ENCODE measurements at places on chromosomes 2 and 18. TPM values are rescaled to one million over a fixed set of nuclear protein-coding genes. Genes with fewer than 3 reads are reported as not detected.

The TRIM54 gene
- total RNA-seq: not detected

The TXNDC2 gene
- not detected for total RNA-seq

The SLC20A1 gene
- 48.3 TPM for total RNA-seq

The SLC9A4 gene
- total RNA-seq: not detected

The TUBA4B gene
- total RNA-seq: not detected

The LIMS3 gene
- 0.61 TPM for total RNA-seq

The ATOH8 gene
- total RNA-seq: 16.4 TPM

The FOXD4L1 gene
- not detected for total RNA-seq

The CHRNG gene
- total RNA-seq: not detected

The MEIS1 gene
- total RNA-seq: 4.2 TPM

The TMEM247 gene
- total RNA-seq: not detected

DNA sequence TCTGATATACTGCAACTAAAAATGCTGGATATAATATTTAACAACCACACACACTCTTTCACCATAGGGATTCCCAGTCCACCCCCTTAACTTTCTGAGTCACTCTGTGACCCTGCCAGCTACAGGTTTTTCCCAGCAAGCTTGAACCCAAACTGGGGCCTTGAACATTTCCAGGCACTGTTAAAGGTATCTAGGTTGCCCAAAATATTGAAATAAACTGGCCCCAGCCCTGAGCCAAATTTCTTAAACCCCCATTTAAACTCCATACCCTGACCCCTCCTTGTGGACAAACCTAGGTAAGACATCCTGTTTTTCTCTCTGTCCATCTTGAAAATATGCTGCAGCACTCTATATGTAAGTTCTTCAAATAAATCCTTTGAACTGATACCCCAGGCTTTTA is 19.7 kb upstream of the DCTN1 start:
- no peaks in the 10 kb centered on the region for H3K4me1 ChIP-seq
- no peaks in the 10 kb centered on the region for H3K36me3 ChIP-seq
- no peaks in the 10 kb centered on the region for H3K27me3 ChIP-seq
- H3K27ac ChIP-seq: no peak overlapping the region

DNA sequence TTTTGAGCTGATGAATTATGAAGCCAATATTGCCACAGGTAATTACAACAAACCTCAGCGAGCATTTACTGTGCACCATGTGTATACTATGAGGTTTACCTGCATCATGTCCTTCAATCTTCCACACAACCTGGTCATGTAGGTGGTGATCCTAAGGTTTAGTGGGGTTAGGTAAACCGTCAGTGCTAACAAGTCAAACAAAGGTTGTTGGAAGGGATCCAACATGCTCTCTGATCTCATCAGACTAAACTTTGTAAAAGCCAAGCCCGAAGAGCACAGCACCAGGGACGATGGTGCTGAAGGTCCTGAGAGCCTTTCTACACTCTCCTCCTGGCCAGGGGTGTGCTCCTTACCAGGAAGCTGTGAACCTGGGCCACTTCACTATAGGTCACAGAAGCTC is 29.4 kb downstream of the SH3YL1 start:
- H3K4me1 ChIP-seq: peaks cover 6% of the 10 kb centered on the region
- no peak overlapping the region for H3K4me3 ChIP-seq
- H3K27me3 ChIP-seq: no peaks in the 10 kb centered on the region

DNA sequence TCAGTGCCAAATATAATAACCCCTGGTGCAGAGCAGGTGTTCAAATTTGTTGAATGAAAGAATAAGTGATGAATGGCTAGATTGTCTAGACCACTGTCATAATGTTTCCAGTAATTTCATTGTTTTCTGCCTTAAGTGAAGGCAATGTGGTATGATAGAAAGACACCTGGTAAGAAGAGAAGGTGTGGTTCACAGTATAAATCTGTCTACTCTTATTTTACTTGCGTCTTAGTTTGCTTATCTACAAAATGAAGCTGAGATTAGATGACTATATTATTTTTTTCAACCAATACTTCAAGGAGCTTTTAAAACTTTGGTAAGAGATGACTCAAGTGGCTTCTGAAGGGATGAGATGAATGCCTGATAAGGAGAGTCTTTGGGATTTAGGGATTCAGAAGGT is 788.4 kb downstream of the EPHA4 start:
- H3K27ac ChIP-seq: no peak overlapping the region
- H3K4me3 ChIP-seq: no peak overlapping the region
- H3K4me1 ChIP-seq: peaks cover 5% of the 10 kb centered on the region
- no peak for DNase-seq

GRCh38 chr2:50952596-50952995 is 79.3 kb downstream of the NRXN1 start:
- no peaks in the 10 kb centered on the region for H3K36me3 ChIP-seq
- H3K27ac ChIP-seq: no peak overlapping the region
- no peaks in the 10 kb centered on the region for H3K27me3 ChIP-seq

DNA sequence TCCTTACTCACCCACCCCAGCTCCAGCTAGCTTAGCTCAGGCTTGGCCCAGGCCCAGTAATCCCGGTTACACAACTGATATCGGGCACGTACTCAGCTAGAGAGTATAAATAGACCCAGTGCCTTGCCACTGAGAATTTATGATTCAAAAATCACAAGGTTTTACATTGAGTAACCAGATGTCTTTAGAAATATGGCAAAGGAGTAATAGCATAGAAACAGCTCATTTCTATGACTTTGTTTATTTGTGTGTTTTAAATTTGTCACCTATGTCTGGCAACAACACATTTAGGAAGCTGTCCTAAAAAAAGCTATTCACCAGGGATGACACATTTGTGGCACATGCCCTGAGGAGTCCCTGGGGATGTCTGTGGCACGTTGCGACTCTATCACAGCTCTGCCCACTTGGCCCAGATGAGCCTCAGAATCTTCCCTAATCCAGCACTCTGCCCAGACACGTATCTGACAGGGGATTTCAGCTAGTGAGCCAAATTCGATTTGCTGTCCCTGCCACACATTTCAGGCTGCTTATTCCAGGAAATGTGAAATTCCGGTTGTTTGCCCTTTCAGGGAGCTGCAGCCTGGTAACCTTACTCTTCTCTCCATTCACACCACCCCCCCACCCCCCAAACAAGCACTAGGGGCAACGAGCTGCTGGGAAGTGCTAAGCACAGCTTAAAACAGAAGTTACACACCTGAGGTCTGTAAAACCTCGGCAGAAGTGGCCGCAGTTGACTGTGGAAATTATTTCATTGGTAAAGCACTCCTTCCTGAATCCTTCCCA is 85.4 kb upstream of the ZCCHC2 start:
- no peak overlapping the region for H3K27ac ChIP-seq
- peaks cover 8% of the 10 kb centered on the region for H3K27me3 ChIP-seq
- no peak overlapping the region for H3K4me3 ChIP-seq
- H3K4me1 ChIP-seq: no peaks in the 10 kb centered on the region

GRCh38 chr2:192228685-192229084 is 34.0 kb upstream of the TMEFF2 start:
- no peaks in the 10 kb centered on the region for H3K4me1 ChIP-seq
- H3K27ac ChIP-seq: no peak overlapping the region
- H3K36me3 ChIP-seq: no peaks in the 10 kb centered on the region
- no peak overlapping the region for H3K4me3 ChIP-seq
- 0 out of 2 replicates have a peak, but pooled peaks cover 5% of the 10 kb centered on the region for H3K27me3 ChIP-seq
- DNase-seq: no peak

DNA sequence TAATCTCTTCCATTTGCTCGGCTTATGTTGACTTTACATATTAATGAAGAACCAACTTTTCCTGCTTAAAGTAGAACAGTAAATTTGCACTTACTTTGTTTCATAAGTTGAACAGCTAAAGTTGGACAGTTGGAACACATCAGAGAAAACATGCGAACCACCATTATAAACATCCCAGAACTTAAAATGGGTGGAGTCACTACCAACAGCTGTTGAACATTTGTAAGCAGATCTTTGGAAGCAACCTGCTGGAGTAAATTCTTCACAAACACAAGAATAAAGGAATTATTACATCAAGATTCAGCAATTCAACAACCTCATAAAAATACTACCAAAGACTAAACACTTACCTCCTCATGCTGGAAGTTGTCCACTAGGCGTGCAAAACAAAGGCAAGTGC is 96.4 kb upstream of the DNER start:
- H3K4me3 ChIP-seq: no peak overlapping the region
- H3K36me3 ChIP-seq: peaks cover 85% of the 10 kb centered on the region
- no peaks in the 10 kb centered on the region for H3K27me3 ChIP-seq
- H3K4me1 ChIP-seq: peaks cover 2% of the 10 kb centered on the region

GRCh38 chr2:205011031-205011430 is 465.8 kb downstream of the PARD3B start:
- DNase-seq: no peak
- H3K27ac ChIP-seq: no peak overlapping the region
- no peaks in the 10 kb centered on the region for H3K36me3 ChIP-seq
- H3K27me3 ChIP-seq: no peaks in the 10 kb centered on the region
- H3K4me3 ChIP-seq: no peak overlapping the region

- no peak overlapping the region for H3K27ac ChIP-seq
- no peaks in the 10 kb centered on the region for H3K27me3 ChIP-seq
- no peaks in the 10 kb centered on the region for H3K36me3 ChIP-seq
- DNase-seq: no peak
- no peak overlapping the region for H3K4me3 ChIP-seq
Measured at GRCh38 chr2:207812726-207813080, 43.0 kb upstream of the FZD5 start.

DNA sequence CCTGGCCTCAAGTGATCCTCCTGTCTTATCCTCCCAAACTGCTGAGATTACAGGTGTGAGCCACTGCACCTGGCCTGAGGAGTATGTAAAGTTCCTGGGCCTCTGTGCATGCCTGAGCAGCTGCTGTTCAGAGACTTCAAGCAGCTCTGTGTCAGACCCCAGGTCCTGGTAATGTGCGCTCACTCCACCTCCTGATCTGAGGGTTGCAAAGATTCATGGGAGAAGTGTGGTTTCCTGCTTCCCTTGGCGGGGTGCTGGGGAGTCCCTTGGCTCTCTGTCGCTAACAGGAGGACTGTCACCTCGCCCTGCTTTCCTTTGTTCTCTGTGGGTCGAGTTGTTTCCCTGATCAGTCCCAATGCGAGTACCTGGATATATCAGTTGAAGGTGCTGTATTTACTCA is 8.6 kb upstream of the IL36A start:
- DNase-seq: no peak
- H3K36me3 ChIP-seq: no peaks in the 10 kb centered on the region
- H3K27ac ChIP-seq: no peak overlapping the region
- H3K4me3 ChIP-seq: no peak overlapping the region
- no peaks in the 10 kb centered on the region for H3K27me3 ChIP-seq

- no peaks in the 10 kb centered on the region for H3K4me1 ChIP-seq
- DNase-seq: no peak
- H3K4me3 ChIP-seq: no peak overlapping the region
Measured at GRCh38 chr2:206225435-206226232, 48.8 kb upstream of the ZDBF2 start.

DNA sequence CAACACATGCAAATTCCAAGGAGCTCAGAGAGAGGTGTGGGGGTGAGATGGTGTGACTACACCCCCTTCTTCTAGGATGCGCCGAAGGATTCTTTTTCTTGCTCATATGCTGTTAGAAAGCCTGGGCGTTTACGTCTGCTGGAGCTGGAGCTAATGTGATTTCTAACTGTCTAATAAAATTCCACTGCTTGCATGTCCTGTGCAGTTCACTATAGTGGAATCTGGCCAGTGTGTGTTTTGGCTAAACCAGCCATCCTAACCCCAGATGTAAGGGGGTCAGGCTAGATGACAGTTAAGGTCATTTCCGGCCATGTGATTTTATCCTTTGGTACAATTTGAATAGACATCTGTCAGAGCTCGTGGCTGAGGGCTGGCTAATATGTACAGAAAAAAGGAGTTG is 194.1 kb downstream of the PRKCE start:
- no peaks in the 10 kb centered on the region for H3K4me1 ChIP-seq
- no peak overlapping the region for H3K27ac ChIP-seq
- DNase-seq: no peak
- H3K36me3 ChIP-seq: no peaks in the 10 kb centered on the region
- no peak overlapping the region for H3K4me3 ChIP-seq
- no peaks in the 10 kb centered on the region for H3K27me3 ChIP-seq

GRCh38 chr2:159900343-159900742 is 102.3 kb upstream of the CD302 start:
- H3K36me3 ChIP-seq: no peaks in the 10 kb centered on the region
- peaks cover 19% of the 10 kb centered on the region for H3K27me3 ChIP-seq
- no peak for DNase-seq
- no peak overlapping the region for H3K27ac ChIP-seq
- no peaks in the 10 kb centered on the region for H3K4me1 ChIP-seq

GRCh38 chr2:63589148-63589958 is 590 bp downstream of the MDH1 start:
- H3K4me1 ChIP-seq: peaks cover 21% of the 10 kb centered on the region
- DNase-seq: no peak
- no peaks in the 10 kb centered on the region for H3K27me3 ChIP-seq
- no peak overlapping the region for H3K27ac ChIP-seq
- peaks cover 17% of the 10 kb centered on the region for H3K36me3 ChIP-seq

DNA sequence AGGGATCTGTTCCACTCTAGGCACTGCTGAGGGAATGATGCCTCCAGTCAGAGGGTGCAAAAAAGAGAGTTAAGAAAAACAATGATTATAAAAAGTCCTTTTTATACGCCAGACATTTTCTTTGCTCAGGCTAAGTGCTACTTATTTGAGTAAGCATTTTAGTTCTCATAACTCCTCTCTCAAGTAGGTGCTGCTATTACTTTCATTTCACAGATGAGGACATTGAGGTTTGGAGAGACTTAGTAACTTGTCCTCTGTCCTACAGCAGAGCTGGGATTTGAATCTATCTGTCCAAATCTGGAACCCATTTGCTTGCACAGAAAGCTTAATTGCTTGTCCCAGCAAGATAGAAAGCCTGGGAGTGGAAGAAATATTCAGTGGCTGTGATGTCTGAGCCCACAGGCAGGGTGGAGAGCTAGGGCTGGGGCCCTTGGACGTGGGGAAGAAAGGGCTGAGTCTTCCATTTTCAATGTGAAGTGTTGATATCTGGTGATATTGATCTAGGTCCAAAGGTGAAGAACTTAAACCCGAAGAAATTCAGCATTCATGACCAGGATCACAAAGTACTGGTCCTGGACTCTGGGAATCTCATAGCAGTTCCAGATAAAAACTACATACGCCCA is 5.8 kb downstream of the IL37 start:
- DNase-seq: no peak
- peaks cover 3% of the 10 kb centered on the region for H3K4me1 ChIP-seq
- H3K36me3 ChIP-seq: no peaks in the 10 kb centered on the region
- H3K4me3 ChIP-seq: no peak overlapping the region
- H3K27ac ChIP-seq: no peak overlapping the region

DNA sequence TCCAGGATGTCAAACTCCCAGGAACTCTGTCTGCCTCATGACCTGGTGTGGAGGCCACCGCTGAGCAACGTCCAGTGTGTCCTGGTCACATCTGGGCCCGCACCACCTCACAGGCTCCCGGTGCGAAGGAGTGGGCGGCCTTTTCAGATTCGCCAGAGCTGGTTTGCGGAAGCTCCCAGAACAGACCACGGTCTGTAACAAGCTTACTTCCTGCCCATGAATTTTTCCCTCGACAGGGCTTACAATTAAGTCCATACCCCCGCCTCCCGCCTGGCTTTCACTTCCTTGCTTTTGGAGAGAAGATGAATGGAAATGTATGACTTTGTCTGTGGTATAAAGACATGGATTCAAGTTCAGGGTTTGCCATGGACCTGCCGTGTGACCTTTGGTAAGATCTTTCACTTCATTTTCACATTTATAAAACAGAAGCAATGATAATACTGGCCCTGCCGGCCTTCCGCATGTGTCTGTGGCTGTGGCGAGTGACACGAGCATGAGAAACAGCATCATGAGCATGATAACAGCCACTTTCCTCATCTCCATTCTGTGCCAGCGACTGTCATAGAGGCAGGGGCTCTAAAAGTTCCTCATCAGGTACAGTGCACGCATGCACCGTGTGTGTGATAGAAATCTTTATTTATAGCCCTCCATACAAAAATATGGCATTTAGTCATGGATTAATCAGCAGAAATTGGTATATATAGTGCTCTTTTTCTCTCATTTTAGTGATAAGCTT is 31.0 kb upstream of the KCNF1 start:
- H3K27me3 ChIP-seq: peaks cover 2% of the 10 kb centered on the region
- H3K4me3 ChIP-seq: no peak overlapping the region
- no peaks in the 10 kb centered on the region for H3K36me3 ChIP-seq
- no peaks in the 10 kb centered on the region for H3K4me1 ChIP-seq
